H4 (cell line): ENCODE measurements at places on chromosomes 4 and X.
A peak's percentile ranks its signal among the peaks of the same experiment; 100 is the strongest.

DNA sequence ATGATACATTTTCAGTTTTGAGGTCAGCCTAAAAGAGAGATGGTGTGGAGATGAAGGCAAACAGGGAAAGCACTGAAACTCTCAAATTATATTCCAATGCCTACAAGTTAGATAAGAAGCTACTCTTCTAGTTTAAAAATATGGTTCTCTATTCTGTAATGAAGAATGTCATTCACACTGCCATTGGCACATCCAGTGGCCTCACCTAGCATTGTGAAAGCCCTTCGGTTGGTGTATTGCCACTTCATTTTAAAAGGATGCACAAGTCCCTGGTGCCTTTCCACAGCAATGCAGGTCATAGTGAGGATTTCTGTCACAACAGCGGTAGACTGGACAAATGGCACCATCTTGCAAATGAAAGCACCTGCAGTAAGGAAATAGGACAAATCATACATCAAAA lies 40.6 kb downstream of the QRFPR start:
- DNase-seq, result no peak

- no peak for DNase-seq
Observed at GRCh38 chr4:7217474-7218321, 25.4 kb downstream of the SORCS2 start.

DNA sequence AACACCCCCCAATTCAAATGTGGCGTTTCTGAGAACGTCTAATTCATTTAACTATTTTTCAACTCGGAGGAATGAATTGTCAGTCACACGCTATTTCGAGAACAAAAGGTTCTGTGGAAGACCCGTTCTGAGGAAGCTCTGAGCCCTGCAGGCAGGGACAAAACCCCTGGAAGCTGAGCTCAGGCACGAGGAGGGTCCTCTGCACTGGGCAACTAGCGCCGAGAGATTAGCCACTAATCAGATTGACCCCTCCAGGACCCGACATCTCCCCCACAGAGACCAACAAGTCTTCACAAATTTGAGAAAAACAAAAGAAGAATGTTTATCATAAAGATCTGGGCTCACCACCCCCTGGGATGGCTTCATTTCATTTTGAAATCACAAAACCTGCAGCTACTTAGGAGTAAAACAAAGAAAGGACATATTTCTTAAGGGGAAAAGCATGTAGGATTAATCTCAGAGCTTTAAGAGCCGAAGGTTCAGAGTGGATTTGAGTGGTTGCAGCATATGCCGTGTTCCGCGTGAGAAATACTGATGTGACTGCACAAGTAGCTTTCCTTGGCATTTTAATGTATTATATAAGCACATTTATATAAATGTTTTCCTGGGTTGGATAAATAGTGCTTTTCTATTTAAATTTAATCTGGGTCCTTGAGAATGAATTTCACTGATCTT lies 41.8 kb downstream of the ADRA2C start:
- DNase-seq, result no peak

DNA sequence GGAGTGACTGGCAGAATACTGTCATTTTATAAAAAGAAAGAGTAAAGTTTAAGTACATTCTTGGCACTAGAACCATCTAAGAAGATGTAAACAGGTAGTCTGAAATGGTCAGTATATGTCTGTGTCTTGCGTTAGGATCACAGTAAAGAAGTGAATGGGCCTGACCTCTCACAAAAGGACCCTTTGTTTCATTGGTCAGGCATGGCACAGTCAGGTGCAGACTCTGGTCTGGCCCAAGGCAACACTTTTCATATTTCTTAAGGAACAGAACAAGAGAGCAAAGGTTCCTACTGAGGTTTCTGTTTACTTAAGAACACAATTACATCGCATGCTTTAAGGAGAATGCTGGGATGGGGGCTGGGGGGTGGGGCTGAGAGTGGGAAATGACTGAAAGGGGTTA lies 48.1 kb downstream of the RPGR start:
- no peak for DNase-seq

GRCh38 chr4:126526335-126526734 lies 1106.4 kb upstream of the INTU start:
- no peak for DNase-seq

- no peak for DNase-seq
Observed at GRCh38 chr4:148025981-148026380, 294.1 kb downstream of the ARHGAP10 start.

DNA sequence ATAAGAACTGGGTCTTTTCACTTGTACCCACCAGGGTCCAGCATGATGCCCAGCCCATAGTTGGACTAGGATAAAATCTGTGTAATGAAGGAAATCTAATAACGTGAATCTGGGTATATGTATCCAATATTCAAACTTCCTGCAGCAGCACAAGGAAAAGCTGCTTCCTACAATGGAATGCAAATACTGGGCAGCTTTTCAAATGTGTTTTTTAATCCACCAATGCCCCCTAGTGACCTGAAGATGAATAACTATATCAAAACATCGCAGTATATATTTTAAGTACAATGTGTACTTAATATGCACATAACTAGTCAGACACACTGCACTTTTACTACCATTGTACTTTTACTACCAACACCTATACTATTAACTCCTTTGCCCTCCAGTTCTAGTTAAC lies 5.3 kb downstream of the APOO start:
- DNase-seq, result peak; percentile 34

- no peak for DNase-seq
Observed at GRCh38 chrX:68983004-68983857, 154.4 kb downstream of the EFNB1 start.

- DNase-seq, result peak; percentile 87
Observed at GRCh38 chrX:123830309-123830708, 29.5 kb upstream of the XIAP start.

DNA sequence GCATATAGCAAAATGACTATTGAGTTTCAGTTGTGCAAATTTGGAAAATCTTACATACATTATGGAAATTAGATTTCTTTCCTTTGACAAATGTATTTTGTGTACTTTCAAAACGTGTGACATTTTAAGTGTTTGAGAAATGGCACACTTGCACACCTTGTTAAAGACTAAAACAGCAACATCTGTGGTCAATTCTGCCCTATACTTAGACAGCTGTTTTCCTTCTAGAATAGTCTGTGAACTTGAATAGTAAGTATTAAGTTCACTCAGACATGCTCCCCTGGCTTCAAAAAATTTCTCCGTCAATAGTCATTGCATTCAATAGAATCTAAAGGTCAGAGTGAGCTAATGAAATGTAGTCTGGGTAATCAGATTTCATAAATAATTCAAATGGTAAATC lies 21.7 kb upstream of the TBC1D9 start:
- DNase-seq, result no peak

DNA sequence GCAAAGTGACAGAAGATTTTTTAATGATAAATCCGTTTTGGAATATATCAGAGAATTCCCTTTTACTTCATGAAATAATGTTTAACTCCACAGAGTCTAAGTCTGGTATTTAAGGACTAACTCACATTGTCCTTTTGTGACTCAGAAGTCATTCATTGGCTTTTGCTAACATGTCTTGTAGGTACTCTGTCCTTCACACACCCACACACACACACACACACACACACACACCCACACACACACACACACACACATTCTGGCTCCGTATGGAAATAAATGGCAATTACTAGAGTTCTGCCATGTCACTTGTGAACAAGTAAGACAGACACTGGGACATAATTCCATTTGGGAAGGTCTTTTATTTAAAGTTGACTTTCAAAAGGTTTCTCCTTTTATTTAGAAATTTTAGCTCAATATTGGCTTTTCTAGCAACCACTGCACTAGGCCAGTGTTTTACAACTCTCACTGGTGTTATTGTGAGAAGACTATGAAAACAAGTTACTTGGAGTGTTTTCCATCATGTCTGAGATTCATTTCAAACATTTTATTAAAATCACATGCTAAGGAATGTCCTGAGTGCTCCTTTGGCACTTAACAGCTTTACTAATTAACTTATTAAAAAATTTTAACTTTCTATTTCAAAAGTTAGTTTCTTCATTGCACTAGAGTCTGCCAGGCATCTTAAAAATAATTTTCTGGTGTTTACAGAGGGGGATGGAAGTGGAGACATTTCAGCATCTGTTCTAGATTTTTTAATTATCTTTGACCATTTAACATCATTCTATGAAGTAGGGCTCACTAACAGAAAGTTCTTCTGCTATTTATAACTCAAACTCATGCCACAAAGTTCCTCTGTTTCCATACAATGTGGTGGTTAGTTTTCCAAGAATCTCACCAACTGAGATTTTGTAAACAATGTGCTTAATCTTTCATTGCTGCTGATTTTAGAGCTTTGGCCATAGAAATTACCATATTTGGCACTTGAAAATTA lies 240.3 kb upstream of the GPC4 start:
- DNase-seq, result no peak

DNA sequence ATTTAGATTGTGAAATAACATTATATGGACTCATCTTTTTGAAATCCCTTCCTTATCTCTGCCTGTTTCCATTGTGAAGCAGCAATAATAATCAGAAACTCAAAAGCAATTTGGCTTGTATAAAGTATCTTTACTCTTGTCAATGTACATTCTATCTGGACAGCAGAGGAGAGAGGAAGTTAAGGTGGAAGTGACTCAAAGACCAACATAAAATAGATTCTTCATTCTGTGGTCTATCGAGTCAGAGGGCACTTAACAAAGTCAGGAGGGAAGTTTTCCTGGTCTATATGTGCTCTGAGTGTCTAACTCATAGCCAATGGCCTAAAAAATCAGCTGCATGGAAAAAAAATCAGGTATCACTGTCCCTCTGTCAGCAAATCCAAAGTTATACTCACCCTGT lies 155.5 kb downstream of the EMCN start:
- no peak for DNase-seq

DNA sequence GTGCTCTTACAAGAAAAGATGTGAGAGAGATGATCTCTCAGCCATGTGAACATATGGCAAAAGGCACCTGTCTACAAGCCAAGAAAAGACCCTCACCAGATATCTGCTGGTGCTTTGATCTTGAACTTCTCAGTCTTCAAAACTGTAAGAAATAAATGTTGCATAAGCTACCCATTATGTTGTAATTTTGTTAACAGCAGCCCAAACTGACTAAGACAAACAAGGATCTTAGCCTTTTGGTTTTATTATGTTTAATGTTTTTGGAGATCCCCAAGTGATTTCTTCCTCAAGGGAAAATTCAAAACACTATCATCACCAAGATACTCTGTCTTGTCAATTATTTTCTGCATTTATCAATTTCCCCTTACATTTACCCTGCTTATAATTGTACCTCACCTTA lies 21.8 kb upstream of the CCNI start:
- DNase-seq, result no peak

- DNase-seq, result no peak
Observed at GRCh38 chrX:48998391-48998790, 3.7 kb downstream of the GRIPAP1 start.

- no peak for DNase-seq
Observed at GRCh38 chr4:140249351-140249750, 95.4 kb upstream of the MAML3 start.

DNA sequence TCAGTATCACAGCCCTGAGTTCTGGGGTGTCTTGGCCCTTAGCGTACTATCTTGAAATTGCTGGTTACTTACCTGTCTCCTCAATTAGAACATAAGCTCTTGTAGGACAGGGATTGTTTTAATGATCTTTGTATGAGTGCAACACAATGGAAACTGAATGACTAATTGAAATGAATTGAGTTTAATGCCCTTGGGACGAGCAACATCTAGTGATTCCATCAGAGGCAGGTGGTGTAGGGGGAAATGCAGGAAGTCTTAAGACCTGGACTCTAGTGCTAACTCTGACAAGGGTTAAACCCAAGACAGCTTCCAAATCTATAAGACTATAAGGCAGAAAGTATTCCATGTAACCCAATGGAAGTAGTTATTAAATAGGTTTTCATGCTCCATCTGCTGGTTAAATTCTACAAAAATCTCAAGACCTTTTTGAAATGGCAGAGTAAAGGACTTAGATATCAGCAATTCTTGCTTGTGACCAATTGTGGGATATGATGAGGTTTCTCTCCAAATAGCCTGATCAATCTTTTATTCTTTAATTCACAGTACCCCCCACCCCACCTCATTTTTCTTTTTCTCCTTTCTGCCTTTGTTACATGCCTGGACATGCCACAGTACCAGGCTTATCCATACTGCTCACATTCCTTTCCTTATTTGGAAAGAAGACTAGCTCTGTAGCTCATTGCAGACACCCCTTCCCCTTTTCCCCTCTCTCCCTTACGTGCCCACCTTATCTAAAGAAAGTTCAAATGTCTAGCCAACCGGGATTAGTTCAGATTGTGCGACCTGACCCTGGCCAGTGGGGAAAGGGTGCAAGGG lies 340.8 kb downstream of the PAPSS1 start:
- no peak for DNase-seq

- DNase-seq, result peak; percentile 41
Observed at GRCh38 chr4:114383721-114384120, 214.9 kb upstream of the UGT8 start.

- DNase-seq, result no peak
Observed at GRCh38 chr4:159075531-159075932, 27.3 kb upstream of the RAPGEF2 start.

- no peak for DNase-seq
Observed at GRCh38 chr4:80077639-80078038, 4.6 kb upstream of the ANTXR2 start.

- no peak for DNase-seq
Observed at GRCh38 chr4:143251779-143252178, 67.1 kb downstream of the USP38 start.

- no peak for DNase-seq
Observed at GRCh38 chr4:71692963-71693362, 90.9 kb downstream of the GC start.

GRCh38 chr4:52095374-52095773 lies 44.3 kb downstream of the SPATA18 start:
- DNase-seq, result no peak

- no peak for DNase-seq
Observed at GRCh38 chr4:4182835-4183568, 43.7 kb downstream of the OTOP1 start.

DNA sequence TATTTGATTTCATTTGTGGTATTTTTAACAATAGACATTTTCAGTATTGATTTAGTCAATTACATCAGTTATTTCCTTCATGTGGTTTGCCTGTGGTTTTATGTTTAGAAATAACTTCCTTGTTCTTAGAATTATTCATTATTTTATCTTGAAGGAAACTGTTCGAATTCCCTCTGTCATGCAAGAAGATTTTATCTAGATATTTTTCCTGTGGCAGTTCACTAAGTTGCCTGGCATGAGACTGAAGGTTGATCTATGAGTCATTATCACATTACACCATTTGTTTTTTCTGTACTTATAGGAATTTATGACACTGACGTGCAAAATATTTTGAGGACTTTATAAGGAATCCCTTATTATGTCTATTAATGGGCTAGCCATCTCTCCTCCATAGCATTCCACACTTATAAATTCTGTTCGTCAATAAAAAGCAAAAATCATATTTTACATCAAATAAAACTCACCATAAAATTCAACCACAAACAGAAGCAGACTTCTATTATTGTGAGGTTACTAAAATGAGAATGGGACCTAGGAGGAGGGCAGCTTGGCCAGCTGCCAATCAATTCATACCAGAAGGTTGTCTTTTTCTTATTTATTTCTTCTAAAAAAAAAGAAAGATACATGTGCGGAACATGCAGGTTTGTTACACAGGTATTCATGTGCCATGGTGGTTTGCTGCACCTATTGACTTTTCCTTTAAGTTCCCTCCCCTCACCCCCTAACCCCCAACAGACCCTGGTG lies 179.0 kb downstream of the KCNIP4 start:
- peak; percentile 71 for DNase-seq
